Stimulated activated CD4-positive, alpha-beta T cell treated with anti-CD3 and anti-CD28 coated beads, Interleukin-4, amount 100 ng/mL, for 48 hours (primary cell): ENCODE measurements at places on chromosomes 5 and 9.
A peak's percentile ranks its signal among the peaks of the same experiment; 100 is the strongest.

- DNase-seq, result no peak
Observed at GRCh38 chr9:1536522-1537170, 478.5 kb upstream of the SMARCA2 start.

- no peak for DNase-seq
Observed at GRCh38 chr9:117029341-117029740, 342.2 kb downstream of the TRIM32 start.

DNA sequence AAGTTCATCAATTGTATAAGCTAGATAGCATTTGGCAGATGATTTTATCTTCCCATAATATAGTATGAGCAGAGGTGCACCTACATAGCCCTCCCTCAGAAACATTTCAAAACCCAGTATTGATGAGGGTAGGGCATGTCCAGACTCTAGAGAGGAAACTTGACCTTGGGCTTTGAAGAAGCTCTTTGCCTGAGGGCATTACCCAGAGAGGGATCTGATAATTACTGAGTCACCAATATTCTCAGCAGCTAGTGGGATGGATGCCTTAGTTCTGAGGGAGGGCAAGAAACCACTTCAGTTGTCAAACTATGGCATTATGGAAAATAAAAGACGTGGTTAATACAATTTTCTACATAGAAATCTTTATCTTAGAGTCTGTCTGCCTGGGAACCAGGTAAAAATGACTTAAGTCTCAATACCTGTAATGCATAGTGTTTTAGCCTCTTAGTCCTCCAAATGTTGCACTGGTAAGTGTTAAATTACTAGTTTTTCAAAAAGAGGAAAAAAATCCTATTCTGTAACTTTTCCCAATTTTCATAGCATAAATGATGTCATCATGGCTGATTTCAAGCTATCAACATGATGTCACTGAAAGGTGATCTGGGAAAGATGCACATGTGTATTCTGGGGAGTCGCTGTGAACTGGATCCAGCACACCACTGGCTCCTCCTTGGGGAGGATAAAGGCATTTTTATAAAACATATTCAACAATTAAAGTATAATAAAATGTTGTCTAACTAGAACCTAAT is 809.0 kb downstream of the KCTD16 start:
- no peak for DNase-seq

DNA sequence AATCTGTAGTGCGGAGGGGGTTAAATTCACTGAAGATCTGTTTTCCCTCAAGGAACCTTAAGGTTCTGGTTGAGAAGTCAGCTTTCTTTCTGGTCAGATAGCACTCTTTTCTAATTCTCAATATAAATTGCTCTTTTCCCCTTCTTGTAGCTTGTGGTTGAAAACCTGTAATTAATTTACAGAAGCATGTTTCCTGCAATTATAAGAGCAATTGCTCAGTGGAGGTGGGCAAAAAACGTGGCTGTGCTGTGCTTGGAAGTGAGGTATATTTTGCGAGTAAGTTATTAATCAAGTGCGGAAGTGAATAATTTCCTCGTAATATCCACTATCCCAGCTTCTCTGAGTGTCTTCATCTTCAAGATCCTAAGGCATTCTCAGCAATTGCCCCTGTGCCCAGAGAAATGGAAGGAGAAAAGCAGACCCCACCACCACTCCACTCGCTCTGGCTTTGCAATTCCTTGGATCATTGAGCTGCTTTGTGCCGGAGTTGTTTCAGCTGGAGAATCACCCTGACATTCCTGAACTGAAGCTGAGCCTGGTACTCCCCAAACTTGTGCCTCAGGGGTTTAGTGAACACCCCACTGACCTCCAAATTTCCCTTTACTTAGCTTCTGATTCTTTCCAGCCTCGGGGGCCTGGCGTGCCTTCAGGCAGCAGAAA is 140.6 kb downstream of the LRRC70 start:
- no peak for DNase-seq

DNA sequence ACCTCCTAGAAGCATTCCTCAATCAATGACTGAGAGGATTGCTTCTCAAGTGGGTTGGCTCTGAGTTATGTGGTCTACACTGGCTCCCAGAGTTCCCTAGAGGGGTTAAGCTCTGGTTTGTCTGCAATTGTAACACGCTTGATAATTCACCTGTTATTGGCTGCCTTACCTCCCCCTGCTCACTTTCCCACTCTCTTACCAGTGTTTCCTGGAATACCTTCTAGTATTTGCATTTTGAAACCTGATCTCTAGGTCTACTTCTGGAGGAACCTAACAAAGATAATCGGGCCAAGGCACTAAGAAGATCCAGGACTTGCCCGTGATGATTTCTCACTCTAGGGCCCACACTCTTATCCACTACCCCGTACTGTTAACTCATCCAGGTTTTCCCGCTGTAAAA is 110.1 kb upstream of the MAP3K1 start:
- no peak for DNase-seq

DNA sequence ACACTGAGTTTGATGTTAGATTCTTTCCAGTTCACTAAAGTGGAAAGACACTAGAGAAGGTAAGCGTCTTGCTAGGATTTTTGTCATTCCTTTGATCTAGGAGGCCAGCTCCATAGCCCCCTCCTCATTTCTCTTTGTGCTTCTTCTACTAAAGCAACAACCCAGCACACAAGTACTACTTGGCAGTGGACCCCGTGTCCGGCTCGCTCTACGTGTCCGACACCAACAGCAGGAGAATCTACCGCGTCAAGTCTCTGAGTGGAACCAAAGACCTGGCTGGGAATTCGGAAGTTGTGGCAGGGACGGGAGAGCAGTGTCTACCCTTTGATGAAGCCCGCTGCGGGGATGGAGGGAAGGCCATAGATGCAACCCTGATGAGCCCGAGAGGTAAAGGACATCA is 76.6 kb upstream of the WWC1 start:
- DNase-seq, result no peak

DNA sequence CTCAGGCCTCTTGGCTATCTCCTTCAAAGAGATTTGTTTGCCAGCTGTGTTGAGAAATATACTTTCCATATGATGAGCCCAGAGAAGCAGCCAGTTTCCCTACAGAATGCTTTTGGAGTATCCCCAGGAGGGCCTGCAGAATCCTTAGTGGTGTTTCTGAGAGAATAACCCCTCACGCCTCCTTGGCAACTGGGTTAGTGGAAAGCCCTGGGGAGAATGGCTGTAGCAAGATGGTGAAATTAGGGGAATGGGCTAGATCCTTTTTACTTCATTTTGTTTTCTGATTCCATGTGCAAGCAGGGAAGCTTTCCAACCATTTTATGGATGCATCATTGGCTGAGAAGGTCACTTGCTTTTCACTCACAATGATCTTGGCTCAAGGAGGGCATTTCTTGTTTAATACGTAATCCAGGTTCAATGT is 364.6 kb downstream of the DMRT2 start:
- DNase-seq, result no peak

- peak; percentile 55 for DNase-seq
Observed at GRCh38 chr5:136424835-136425584, 59.7 kb upstream of the TRPC7 start.

GRCh38 chr9:79989079-79989478 is 417.3 kb downstream of the TLE4 start:
- no peak for DNase-seq

DNA sequence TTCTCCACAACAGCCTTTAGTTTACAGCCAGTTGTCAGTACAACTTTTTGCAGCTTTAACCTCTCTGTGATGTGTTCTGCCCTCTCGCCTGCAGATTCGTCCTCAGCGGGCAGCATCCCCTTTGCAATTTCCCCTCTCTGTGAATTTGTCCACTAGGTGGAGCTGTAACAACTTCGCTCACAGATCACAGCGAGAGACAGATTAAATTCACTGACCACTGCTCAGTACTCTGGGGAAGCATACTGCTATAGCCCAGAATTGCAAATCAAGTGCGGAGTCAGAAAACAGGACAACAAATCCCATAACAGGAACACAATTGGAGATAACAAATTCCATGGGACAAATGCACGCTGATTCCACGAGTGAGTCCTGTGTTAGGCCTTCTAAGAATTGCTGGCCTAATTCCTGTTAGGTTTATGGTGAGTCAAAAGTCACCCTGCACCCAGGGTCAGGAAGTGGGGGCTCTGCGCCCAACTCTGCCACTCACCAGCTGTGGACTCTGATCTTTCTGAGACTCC is 2124.9 kb downstream of the MAT2B start:
- peak; percentile 0 for DNase-seq
